ENCODE measurements at places on chromosomes 4 and X. TPM values are rescaled to one million over a fixed set of nuclear protein-coding genes. Genes with fewer than 3 reads are reported as not detected.

- H3K27me3 ChIP-seq = no peaks in the 10 kb centered on the region
- no peaks in the 10 kb centered on the region for H3K4me1 ChIP-seq
- no peak for DNase-seq
- no peak overlapping the region for H3K27ac ChIP-seq
Observed at GRCh38 chr4:150619042-150619441, 37.1 kb downstream of the MAB21L2 start.

DNA sequence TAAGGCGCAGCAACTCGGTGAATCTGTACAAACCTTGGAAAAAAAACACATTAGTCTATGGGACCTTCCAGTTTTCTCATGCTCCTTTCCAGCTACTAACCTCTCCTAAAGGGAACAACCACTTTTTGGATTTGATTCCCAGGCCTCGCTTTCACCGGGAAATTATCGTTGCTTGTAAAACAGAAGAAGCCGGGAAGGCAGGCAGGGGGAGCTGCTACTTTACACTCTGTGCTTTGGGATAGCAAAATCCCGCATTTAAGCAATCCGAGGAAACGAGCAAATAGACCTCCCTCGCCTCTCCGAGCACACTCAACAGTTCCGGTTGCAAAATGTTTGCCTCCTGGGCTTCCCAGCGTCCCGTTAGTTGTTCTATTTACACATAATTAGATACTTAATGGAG, 1.2 kb downstream of the CD38 start:
- peak overlapping the region; percentile 36 for H3K27ac ChIP-seq
- DNase-seq = peak; percentile 58
- peaks cover 5% of the 10 kb centered on the region for H3K4me1 ChIP-seq
- no peaks in the 10 kb centered on the region for H3K36me3 ChIP-seq

DNA sequence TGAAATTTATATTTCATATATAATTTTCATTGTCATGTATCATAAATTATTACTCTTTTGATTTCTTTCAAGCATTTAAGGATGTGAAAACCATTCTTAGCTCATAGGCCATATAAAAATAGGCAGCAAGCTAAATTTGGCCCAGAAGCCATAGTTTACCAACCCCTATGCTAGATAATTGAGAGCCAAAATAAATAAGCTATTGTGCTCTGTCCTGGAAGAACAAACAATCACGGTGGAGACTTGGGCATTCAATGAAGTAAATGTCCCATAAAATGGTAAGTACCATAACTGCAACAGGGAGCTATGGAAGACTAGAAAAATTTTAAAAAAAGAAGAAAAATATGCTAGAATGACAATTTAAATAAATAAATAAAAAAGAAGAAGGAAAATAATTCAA, 60.9 kb upstream of the PACRGL start:
- no peaks in the 10 kb centered on the region for H3K4me1 ChIP-seq
- no peaks in the 10 kb centered on the region for H3K27me3 ChIP-seq
- H3K27ac ChIP-seq = no peak overlapping the region
- no peaks in the 10 kb centered on the region for H3K36me3 ChIP-seq
- DNase-seq = no peak

- H3K4me1 ChIP-seq = peaks cover 13% of the 10 kb centered on the region
- no peak for DNase-seq
- no peak overlapping the region for H3K4me3 ChIP-seq
- H3K27ac ChIP-seq = no peak overlapping the region
- no peaks in the 10 kb centered on the region for H3K27me3 ChIP-seq
- peaks cover 92% of the 10 kb centered on the region for H3K36me3 ChIP-seq
Observed at GRCh38 chr4:184762100-184762499, 28.2 kb upstream of the CENPU start.

DNA sequence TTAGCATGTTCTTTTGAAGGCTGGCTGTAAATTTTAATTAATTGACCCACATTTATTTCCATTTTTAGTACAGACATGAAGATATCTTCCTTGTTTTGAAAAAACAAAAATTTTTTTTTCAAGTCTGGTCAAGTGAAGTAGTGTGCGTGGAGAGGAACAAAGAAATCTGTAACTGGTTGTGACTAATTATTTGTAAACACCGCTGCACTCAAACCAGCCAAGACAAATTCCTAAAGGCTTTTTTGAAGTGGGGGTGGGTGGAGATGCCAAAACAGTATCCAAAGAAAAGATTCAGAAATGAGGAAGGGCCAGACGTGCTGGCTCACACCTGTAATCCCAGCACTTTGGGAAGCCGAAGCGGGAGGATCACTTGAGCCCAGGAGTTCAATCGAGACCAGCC, 88.3 kb downstream of the SHROOM2 start:
- DNase-seq = no peak
- no peaks in the 10 kb centered on the region for H3K27me3 ChIP-seq
- no peak overlapping the region for H3K27ac ChIP-seq
- H3K4me1 ChIP-seq = no peaks in the 10 kb centered on the region

DNA sequence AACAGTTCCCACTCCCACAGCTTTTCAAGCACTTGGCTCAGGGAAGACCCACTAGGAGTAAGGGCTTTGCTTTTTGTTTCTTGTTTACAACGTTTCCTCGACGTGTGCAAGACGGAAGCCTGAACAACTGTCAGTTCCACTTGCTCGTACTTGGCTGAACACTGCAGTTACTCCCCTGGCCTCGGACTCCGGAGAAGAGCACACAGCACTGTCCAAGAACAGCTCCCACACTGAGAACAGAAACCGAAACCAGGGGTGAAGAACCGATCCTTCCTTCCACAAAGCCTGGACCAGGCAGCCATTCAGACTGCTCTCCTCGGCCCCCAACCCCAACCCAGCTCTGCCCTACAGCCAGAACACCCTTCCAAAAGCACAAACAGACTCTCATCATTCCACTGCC, 25.5 kb downstream of the IRF2 start:
- peaks cover 100% of the 10 kb centered on the region for H3K4me1 ChIP-seq
- peak overlapping the region; percentile 46 for H3K4me3 ChIP-seq
- DNase-seq = peak; percentile 80
- H3K27ac ChIP-seq = peak overlapping the region; percentile 80
- no peaks in the 10 kb centered on the region for H3K27me3 ChIP-seq

GRCh38 chrX:153370293-153371055, 30.7 kb downstream of the PNMA6E start:
- H3K36me3 ChIP-seq = no peaks in the 10 kb centered on the region
- DNase-seq = no peak
- H3K4me1 ChIP-seq = no peaks in the 10 kb centered on the region
- H3K4me3 ChIP-seq = no peak overlapping the region

DNA sequence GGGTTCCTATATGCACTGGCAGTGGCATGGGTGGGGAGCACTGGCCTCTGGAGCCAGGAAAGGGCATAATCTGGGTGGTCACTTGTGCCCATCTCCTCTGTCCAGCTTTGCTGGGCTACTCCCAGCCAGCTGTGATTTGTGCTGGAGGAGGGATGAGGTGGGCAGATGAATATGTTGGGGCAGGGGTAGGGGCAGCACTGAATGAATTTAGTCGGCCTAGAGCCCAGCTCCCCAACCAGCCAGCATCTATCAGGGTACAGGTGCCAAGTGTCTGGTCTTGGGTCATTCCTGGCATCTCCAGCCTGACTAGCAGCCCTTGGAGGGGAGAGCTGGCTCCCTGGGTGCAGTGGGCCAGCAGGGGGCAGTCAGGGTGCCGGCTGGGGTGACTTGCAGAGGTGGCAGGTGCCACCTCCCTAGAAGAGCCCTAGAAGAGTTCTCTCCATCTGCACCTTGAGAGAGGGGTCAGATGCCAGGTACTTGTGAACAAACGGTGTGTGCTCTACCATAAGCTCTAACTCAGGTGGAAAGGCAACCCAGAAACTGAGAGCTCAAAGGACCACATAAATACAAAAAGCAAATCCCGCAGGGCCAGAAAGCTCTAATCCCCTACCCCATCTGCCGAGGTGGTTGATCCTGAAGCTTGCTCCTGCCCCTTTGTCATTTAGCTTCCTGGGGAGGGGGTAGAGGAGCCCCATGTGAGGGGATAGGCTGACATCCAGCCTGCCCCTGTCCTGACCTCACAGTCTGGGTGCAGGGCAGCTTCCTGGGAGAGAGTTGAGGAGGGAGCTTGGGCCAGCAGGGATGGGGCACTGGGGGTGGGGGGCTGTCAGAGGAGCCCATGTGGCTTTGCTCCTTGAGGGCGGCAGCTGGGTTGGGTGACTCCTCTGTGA, 2.2 kb downstream of the SORCS2 start:
- DNase-seq = peak; percentile 43
- H3K36me3 ChIP-seq = no peaks in the 10 kb centered on the region
- peaks cover 15% of the 10 kb centered on the region for H3K4me1 ChIP-seq
- peaks cover 48% of the 10 kb centered on the region for H3K27me3 ChIP-seq
- no peak overlapping the region for H3K27ac ChIP-seq

- peak overlapping the region; percentile 95 for H3K4me3 ChIP-seq
- peak; percentile 43 for DNase-seq
- H3K27ac ChIP-seq = peak overlapping the region; percentile 91
- peaks cover 75% of the 10 kb centered on the region for H3K4me1 ChIP-seq
- no peaks in the 10 kb centered on the region for H3K36me3 ChIP-seq
Observed at GRCh38 chr4:2261110-2261852, 628 bp downstream of the MXD4 start.

GRCh38 chr4:1777822-1778641, 15.1 kb upstream of the FGFR3 start:
- H3K4me3 ChIP-seq = no peak overlapping the region
- H3K27me3 ChIP-seq = no peaks in the 10 kb centered on the region
- no peaks in the 10 kb centered on the region for H3K36me3 ChIP-seq
- H3K27ac ChIP-seq = no peak overlapping the region
- DNase-seq = no peak

- no peak overlapping the region for H3K27ac ChIP-seq
- H3K4me3 ChIP-seq = no peak overlapping the region
- no peaks in the 10 kb centered on the region for H3K4me1 ChIP-seq
- peak; percentile 15 for DNase-seq
- peaks cover 3% of the 10 kb centered on the region for H3K27me3 ChIP-seq
- no peaks in the 10 kb centered on the region for H3K36me3 ChIP-seq
Observed at GRCh38 chr4:77240469-77241066, 83.6 kb downstream of the CCNG2 start.

GRCh38 chrX:68424719-68425118, 8.6 kb downstream of the OPHN1 start:
- no peaks in the 10 kb centered on the region for H3K36me3 ChIP-seq
- H3K4me3 ChIP-seq = no peak overlapping the region

DNA sequence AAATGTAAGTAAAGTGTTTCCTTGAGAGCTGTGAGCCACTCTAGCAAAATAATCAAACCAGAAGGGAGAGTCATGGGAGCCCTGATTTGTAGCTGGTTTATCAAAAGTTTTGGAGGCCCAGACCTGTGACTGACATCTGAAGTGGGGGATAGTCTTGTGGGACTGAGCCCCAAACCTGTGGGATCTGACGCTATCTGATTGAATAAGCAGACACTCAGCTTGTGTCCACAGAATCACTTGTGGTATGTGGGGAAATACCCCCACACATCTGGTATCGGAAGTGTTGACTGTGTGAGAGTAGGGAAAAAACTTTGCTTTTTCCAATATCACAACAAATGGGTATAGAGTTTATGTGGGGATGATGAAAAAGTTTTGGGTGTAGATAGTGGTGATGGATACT, 35.4 kb downstream of the FUNDC1 start:
- DNase-seq = no peak
- H3K27me3 ChIP-seq = no peaks in the 10 kb centered on the region
- H3K36me3 ChIP-seq = no peaks in the 10 kb centered on the region
- no peak overlapping the region for H3K4me3 ChIP-seq
- no peak overlapping the region for H3K27ac ChIP-seq

DNA sequence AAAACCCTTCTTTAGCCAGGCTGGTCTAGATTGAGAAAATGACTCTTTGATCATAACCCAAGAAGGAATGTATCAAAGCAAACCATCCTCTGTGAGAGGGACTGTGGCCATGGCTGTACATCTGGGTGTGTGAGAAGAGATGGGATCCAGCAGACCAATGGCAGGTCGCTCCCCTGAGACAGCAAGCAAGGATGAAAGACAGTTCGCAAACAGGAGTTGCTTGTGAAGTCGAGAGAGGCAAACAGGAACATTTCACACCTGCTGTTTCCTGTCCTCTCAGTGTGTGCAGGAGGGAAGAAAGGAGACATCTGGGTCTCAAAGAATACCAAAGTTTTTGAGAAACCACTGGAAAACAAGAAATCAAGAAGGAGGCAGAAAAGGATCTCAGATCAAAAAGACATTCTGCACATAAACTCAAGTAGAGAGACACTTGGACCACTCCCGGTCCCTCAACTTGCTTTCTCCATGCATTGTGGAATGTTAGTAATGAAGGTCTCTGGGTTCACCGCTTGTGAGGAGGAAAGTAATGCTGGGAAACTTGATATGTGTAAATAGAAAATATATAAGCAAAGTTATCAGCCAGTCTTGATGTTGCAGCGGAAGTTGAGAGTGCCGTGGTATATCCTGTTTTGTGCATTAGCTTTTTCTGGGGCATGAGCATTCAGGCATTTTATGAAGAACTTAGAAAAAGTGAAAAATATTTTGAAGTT, 327.5 kb downstream of the BMPR1B start:
- no peak overlapping the region for H3K4me3 ChIP-seq
- no peaks in the 10 kb centered on the region for H3K4me1 ChIP-seq
- DNase-seq = no peak
- no peak overlapping the region for H3K27ac ChIP-seq
- no peaks in the 10 kb centered on the region for H3K36me3 ChIP-seq

DNA sequence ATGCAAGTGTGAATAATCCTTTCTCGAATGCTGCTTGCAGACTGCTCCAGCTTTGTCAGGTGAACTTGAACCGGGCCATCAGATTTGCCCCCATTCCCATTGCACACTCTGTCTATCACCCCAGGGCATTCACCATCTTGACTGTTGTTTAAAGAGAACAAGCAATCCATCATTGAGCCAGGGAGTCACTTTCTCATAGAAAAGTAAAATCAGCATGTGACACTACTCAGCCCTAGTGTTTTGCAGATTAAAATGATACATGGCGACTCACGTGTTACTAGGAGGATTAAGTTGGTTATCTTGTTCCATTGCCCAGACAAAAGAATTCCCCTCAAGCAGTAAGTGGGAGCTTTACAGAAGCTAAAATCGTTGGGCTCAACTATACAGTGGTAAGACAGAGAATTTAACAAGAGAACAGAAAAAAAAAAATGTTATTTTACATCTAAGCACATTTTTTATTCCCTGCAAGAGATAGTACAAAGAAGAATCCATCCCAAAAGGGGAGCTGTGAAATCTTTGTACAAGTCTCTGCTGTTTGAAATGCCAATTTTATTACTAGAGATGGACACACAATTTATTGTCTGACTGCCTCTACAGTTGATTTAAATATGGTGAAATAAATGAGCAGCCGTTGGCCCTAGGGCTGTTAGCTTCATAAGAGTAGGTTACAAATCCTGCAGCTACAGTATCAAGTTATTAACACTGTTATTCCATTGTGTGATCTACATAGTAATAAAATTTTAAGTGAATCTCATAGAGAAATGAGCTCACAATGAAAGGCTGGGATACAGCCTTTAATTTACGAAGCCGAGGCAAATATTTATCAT, 67.5 kb downstream of the NEUROG2 start:
- no peak for DNase-seq
- no peak overlapping the region for H3K27ac ChIP-seq
- no peaks in the 10 kb centered on the region for H3K4me1 ChIP-seq
- H3K36me3 ChIP-seq = peaks cover under 1% of the 10 kb centered on the region
- no peaks in the 10 kb centered on the region for H3K27me3 ChIP-seq

UBE2A gene
- total RNA-seq = 65.6 TPM

HTRA3 gene
- 49.5 TPM for total RNA-seq

LNX1 gene
- 3.8 TPM for total RNA-seq

All from heart right ventricle (tissue), 16 donors.